ENCODE measurements at places on chromosomes 3 and 15.

- DNase-seq, result no peak
Measured at GRCh38 chr15:36356466-36356865, 223.0 kb upstream of the CDIN1 start.

DNA sequence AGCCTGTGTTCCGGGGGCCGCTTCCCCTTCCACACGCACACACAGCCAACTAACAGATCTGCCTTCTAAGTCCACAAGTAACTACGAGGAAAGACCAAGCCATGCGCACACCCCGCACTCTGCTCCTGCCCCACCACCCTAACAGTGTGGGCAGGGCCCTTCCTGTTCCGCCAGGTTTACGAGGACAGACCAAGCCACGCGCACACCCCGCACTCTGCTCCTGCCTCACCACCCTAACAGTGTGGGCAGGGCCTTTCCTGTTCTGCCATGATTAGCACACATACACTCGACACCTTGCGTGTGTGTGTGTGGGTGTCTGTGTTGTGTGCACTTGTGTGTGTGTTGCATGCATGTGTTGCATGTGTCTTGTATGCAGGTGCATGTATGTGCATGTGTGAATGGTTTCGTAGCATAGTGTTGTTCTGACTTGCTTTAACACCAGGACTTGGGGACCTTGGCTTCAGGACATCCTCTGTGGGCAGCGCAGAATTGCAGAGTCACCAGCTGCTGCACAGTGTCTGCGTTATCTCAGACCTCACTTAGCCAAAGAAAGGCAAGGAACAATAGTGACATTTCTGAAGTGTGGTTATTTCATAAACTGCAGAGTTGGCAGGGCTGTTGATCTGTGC is 114.4 kb downstream of the CHSY1 start:
- no peak for DNase-seq

DNA sequence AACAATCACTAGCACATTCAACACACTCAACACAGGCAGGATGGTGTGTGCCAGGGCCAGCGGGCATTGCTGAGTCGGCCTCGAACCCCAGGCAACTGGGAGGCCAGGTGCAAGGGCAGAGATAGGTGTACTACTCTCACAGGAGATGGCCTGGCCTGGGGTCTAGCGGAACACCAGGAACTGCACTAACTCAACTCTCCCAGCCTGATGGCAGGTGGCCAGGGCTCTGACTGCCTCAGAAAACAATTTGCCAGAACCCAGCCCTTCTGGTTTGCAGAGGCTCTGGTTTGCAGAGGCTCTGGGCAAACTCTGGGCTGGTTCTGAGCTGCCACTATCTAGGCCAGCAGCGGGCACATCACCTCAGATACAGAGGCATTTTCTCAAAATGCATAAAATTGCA is 229.2 kb upstream of the CHRNA7 start:
- DNase-seq, result no peak

- no peak for DNase-seq
Measured at GRCh38 chr3:107441617-107442016, 64.4 kb downstream of the CCDC54 start.

DNA sequence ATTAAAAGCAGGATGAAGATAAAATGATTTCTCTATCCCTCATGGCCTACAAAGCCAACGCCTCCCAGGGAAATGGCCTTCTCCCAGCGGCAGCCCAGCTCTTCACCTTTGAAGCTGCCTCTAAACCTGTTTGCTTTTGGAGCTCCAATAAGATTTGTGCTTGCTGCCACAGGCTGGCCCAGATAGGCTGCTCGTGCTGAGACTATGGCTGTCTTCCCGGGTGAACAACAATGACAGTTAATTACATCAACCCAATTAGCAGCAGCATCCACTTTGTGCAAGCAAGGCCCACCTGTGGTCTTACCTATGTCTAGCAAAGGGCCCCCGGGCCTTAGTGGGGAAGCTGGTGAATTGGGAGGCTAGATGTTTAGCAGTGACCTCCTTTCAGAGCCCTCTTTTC is 179.6 kb downstream of the P3H2 start:
- DNase-seq, result peak; percentile 20

DNA sequence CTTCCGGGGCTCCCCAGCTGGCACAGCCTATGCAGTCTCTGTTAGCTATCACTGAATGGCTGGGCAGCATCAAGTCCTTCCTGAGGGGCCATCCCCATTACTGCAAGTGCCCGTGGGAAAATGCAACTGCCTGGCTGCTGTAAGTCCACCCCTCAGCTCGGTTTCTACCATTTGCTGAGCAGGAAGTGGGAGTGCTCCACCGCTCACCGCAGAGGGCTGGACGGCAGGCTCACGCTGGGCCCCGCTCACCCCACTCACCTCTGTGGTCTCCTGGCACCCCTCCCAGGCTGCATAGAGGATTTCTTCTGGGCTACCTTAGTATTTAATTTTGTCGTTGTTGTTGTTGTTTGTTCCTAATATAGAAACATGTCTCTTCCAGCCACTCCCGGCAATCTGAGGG is 270.2 kb downstream of the PLCL2 start:
- no peak for DNase-seq

DNA sequence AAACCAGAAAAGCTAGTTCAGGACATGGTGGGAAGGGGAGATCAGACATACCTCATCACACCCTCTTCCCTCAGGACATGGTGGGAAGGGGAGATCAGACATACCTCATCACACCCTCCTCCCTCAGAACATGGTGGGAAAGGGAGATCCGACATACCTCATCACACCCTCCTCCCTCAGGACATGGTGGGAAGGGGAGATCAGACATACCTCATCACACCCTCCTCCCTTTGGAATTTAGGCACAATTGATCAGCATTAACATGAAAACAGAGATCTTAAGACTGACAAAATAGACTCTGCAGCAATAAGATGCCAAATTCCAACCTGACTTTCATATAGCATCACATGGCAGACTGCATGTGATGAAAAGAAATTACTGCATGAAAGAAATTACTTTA is 412.7 kb upstream of the ZNF717 start:
- DNase-seq, result no peak

DNA sequence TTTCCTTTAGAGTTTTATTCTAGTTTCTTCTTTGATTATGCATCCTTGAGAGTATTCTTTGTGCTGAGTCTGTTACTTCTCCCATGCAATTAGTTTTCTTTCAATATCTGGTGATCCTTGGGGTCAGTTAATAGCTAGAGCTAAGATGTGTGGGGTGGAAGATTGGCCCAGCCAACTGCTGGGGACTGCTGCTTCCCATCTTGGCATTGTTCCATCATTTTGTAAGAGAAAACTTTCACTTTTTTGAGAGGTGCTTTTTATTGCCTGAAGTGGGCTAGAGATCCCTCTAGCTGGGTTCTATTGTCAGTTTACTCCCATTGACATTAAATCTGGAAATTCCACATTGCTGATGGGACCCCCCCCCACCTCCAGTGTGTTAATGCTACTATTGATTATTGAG is 15.4 kb downstream of the BCL2L10 start:
- no peak for DNase-seq

- DNase-seq, result no peak
Measured at GRCh38 chr3:78994174-78995027, 773.4 kb downstream of the ROBO1 start.

DNA sequence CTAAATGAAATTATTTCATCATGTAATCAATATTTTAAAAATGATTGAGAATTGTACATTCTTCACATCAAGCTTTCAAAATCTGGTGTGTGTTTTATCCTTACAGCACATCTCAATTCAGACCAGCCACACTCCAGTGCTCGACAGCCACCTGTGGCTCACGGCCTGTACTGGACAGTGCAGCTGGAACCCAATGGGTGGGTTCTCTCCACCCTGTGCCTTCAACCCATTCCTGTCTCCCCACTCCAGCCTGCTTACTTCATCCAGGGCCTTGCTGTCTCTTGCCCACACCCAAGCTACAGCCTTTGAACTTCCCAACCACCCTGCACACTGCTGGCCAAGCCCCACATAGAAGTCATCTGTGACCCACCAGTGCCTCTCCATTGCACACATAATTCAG is 17.6 kb downstream of the CYP19A1 start:
- no peak for DNase-seq

- no peak for DNase-seq
Measured at GRCh38 chr15:42932833-42933515, 12.4 kb upstream of the TTBK2 start.

DNA sequence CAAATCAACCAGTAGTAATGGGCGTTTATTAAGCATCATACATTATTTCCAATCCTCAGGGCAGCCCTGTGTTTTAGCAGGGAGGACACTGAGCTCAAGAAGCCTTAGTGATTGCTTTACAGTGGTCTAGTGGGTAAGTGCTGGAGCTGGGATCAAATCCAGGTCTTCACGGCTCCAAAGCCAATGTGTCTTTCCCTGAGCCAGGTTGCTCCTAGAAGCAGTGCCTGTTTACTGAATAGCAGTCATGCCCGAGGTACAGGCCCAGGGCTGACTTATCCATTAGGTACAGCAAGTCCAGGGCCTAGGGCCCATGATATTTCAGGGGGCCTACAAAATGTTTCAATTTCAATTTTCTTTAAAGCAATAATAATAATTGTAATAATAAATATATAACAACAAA is 9.6 kb upstream of the SMAD6 start:
- DNase-seq, result no peak

DNA sequence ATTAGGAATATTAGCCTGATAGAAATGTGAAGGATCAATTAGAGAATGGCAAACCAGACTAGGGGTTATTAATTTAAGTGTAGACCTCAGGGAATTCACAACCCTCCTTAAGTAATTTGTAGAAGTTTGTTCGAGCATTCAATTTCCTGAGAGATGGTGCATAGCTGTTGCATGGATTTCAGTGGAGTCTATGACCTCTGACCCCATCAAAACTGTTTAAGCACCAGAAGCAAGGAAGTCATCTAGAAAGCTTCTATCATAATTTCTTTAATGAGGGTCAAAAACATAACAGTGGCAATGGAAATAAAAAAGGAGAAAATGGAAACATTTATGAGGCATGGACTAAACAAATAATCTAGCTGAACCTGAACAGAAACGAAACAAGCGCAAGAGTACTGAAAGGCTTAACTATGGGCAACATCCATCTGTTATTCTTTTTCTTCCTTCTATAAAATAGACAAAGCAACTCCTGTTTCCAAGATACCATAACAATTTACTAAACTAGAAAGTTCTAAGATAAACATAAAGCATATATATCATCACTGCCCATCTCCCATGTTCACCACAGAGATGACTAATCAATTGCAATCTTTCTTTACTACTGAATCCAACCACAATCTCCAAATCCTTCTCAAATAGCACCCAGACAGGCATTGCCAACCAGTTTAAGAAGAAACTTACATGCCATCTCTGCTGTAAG is 151.4 kb downstream of the THRB start:
- DNase-seq, result no peak

DNA sequence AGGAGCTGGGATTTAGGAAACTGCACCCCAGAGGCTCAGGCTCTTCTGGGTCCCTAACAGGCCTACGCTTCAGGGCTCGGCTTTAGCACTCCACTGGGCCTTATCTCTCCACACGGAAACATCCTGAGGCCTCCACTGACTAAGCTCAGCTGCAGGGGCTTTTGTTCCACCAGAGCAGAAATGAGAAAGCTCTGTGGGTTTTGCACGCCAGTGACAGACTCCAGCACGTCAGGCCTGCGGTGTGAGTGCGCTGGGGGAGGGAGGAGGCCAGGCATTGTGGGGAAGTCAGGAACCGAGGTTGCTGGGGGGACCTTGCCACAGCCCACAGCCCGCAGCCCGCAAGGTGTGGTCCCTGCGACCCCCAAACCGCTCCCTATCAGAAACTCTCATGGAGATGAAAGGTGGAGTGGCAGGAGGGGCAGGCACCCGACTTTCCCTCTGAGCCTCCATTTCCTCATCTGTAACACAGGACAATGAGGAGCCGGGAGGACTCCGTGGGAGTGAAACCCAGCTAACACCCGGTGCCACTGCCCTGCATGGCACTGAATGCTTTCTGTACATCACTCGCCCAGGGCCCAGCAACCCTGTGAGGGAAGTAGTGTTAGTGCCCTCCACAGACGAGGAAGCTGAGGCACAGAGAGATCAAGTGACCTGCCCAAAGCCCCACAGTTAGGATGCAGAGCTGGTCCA is 106.5 kb downstream of the TPRA1 start:
- DNase-seq, result no peak

GRCh38 chr3:38270606-38271005 is 5.0 kb downstream of the SLC22A13 start:
- no peak for DNase-seq

DNA sequence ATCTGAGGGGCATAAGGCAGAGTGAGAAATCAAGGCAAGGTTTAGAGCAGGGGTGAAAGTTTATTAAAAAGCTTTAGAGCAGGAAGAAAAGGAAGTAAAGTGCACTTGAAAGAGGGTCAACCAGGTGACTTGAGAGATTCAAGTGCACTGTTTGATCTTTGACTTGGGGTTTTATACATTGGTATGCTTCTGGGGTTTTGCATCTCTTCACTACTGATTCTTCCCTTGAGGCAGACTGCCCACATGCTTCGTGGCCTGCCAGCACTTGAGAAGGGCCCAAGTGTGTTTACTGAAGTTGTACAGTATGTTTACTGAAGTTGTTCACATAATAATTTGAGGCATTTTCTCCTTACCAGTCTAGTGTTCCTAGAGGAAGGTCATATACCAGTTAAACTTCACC is 367.0 kb upstream of the UBE2E2 start:
- DNase-seq, result no peak

- no peak for DNase-seq
Measured at GRCh38 chr3:42755681-42756578, 17.1 kb downstream of the CCDC13 start.

GRCh38 chr3:120198305-120198878 is 86.6 kb downstream of the GPR156 start:
- no peak for DNase-seq

- no peak for DNase-seq
Measured at GRCh38 chr3:46508850-46509591, 11.2 kb downstream of the RTP3 start.

Measured in pancreas (tissue), 10 donors.